ENCODE measurements at places on chromosomes 2 and 18. TPM values are rescaled to one million over a fixed set of nuclear protein-coding genes. Genes with fewer than 3 reads are reported as not detected.

The CD8B2 gene
- total RNA-seq = not detected

GRCh38 chr18:77065221-77065981 is 67.2 kb downstream of the MBP start:
- no peak for DNase-seq

The CCBE1 gene
- 1.1 TPM for total RNA-seq

- no peak for DNase-seq
Measured at GRCh38 chr18:66013969-66014368, 263.2 kb downstream of the CDH7 start.

The FTCDNL1 gene
- total RNA-seq = 1.3 TPM

DNA sequence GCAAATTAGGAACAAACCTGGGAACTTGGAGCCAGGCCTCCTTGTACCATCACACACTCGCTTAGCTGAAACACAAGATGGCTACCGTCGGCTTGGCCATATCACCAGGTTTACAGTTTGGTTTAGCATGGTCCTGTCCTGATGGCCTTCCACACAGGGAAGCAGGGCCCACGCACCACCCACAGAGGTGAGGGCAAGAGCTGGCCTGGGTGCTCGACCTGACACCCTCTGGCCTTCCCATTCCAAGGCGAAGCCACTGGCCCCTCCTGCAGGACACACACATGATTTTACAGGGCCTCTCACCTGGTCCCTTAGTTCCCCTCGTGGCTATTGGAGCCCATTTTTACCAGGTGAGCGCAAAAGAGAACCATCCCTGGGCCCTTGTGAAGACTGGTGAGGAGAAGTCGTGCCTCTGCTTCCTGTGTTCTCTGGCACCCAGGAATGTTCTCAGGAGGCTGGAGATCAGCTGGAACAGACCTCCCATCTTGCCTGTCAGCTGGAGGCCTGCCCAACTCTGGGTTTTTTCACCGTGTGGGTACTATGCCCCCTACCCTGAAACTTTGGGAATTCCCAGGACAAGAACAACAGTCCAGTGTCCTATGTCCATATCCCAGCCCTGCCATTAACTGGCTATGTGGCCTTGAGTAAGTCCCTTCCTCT is 53.0 kb upstream of the FOSL2 start:
- no peak for DNase-seq

DNA sequence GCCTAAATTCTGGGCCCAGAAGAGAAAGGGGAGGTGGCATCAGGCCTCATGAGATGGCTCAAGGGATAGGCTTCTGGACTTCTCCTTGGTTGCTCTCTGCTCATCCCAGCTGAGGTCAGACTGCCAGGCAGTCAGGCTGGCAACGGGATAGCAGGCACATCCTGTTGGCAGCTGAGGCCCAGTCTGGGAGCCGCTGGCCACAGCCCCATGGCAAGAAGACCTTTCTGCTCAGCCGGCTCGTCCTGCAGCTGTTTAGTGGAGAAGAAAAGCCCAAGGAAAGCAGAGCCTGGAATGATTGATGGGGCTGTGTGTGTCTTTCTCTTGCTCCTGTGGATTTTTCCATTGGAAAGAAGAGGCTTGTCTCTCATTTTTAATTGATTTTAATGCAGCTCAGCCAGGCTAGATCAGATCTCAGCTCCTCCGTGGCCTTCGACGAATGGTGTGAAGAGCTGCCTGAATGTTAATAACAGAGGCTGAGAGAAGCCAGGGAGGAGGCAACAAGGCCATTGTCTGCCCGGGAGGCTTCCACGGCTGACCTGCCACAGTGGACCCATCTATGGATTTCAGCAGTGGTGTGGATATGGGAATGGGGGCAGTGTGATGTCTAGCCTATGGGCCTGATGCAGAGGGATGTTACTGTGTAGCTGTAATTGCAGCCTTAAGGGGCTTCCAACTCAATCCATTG is 99.5 kb downstream of the HS1BP3 start:
- DNase-seq = no peak

DNA sequence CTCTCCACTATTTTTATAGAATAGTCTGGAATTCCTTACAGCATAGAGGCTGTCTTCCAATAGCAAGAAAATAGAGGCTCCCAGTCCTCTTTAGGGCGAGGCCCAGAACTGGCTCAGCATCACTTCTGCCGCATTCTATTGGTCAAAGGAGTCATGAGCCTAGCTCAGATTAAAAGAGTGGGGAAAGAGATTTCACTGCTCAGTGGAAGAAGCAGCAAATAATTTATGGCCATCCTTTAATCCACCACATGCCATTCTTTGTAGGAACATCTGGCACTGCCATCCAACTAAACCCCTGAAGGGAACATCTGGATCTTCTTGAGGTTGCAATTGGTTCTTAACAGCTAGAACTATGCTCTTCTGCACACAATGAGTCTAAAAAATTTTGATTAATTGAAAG is 43.4 kb upstream of the NEUROD1 start:
- no peak for DNase-seq

DNA sequence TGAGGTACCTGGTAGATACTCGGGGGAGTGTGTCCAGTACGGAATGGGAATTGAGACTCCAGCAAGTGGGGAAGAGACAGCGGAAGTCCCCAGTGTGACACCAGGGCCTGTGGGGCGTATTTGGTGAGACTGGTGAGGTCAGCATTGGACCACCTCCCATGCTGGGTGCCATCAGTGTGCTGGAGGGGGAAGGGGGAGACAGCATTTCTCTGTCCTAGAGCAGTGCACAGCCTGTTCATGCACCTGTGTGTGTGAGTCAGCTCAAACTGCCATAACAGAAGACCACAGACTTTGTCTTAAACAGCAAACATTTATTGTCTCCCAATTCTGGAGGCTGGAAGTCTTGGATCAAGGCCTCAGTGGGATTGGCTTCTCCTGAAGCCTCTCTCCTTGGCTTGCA is 301.8 kb downstream of the GBX2 start:
- peak; percentile 5 for DNase-seq

The ZNF513 gene
- 11.5 TPM for total RNA-seq

The HNRNPA3 gene
- 47.5 TPM for total RNA-seq

The KCNIP3 gene
- 5.1 TPM for total RNA-seq

DNA sequence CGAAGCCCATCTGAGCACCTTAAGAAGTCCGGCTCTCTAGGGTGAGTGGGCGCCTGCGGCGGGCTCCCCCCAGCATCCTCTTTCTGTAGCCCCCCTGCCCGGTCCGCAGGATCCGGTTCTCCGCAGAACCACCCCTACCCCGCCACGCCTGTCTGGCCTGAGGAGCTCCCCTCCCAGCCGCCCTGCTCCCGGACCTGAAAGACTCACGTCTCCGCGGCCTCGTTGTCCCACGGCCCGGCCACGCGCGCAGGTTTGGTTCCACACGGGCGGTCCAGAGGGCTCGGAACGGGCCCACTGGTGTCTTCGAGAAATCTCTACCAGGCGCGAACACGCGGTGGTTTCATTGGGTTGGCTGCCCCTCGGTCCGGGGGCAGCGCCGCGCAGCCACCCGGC is 237 bp downstream of the SLC39A6 start:
- no peak for DNase-seq

The CAB39 gene
- 59.8 TPM for total RNA-seq

DNA sequence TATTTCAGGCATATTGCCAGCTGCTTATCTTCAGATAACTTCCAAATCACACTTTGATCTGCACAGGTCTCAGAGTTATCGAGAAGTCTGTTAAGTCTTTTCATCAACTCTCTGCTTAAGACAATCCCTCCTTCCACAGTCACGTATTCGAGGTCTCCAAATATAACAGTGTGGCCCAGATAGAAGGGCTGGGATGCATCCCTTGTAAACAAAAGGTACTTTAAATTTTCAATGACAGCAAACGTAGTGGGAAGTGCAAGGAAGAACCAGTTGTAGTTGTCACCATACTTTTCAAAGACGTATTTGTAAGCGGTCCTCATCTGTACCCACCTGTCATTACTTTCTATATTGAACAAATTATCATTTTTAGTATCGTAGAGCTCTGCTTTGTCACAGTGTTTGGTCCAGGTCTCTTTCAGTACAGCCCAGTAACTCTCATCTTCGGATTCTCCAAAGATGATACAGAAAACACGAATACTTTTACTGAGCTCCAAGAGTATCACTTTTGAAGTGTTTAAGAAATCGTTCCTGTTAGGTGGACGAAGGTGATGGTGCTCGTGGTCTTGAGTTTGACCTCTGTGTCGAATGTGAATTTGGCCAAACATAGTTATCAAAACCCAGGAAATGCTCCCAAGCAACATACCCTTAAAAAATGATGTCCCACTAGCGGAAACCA is 445 bp downstream of the C1GALT1C1L start:
- no peak for DNase-seq

DNA sequence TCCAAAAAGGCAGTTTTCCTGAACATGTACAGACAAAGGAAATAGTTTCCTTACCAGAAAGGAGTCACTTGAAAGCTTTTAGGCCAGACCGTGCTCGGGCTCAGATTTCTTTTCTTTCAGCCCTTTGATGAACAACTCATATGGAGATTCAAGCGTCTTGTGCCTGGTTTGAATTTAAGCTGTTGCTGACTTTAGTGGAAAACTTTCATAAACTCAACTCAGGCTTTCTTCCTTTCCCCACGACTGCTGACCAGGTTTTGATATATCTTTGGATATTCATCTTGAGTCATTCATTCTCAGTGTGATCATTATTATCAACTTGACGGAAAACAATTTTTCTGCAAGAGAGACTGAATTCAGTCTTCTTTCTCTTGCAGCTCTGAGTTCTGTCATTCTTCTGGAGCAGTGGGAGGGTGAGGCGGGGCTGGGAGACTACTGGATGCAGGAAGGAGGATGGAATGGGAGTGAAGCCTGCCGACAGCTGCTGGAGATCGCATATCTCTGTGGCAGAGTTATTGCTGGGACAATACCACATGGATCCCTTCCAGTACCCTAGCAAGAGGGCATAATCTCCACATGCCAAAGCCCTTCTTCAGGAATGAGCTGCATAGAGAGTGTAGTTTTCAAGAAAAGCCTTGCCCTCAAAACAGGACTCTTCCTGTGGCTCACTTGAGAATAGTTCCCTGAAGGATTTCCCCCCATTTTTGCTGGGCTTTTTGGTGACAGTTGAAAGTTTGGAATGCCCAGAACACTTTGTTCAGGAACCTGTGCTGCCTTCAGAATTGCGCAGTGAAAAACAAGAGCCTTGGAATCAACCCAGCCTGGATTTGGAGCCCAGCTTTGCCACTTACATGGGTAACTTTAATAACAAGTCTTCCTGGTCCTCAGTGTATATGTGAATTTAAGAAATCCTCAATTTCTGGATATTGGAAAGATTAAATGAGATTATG is 364.4 kb downstream of the ZNF521 start:
- no peak for DNase-seq

DNA sequence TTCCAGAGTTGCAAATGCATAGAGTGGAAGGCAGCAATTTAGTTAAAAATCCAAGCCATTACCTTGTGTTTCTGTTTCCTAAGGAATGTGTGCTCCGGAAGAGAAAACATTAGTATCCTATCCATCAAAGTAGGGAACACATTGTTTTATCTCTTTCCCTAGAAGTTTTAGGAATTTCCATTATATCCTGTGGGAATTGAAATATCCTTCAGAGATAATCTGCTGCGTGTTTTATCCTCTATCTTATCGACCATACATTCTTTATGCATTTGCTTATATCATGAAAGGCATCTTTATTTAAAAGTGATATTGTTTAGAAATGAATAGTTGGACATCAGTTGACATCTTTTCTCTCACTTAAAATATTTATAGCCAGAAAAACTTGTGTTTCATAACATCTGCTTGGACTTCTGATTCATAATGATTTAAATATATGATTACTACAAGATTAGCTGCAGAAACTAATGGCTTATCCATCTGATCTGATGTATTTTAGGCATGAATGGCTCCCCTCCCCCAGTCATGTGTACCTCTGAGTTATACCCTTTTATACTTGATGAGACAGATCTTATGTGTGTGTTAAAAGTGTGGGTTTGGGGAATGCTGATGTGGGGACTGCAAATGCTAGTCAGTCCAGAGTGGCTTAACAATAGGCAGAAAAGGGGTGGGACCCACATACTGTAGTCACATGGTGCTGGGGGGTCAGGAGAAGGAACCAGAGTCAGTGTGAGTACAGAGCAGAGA is 136.2 kb upstream of the ARHGAP28 start:
- DNase-seq = no peak

DNA sequence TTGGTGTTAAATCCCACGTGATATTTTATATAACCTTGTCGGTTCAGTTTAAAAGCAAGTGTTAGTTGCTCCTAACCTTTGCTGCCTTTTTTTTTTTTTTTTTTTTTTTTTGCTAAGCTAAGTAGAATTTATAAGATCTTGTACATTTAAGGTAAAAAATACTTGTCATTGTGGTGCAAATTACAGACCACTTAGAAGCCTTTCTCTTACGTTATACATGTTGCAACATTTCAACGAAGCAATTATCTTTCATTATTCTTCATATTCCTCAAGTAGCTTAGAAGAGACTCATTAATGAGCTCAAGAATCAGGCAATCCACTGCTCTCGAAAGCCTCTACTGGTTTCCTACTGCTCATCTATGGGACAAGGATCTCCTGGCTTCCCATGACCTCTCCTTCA is 14.9 kb upstream of the IL1RL2 start:
- no peak for DNase-seq

GRCh38 chr2:65477590-65477989 is 45.2 kb upstream of the SPRED2 start:
- DNase-seq = no peak

The PFN4 gene
- 1.9 TPM for total RNA-seq

- DNase-seq = no peak
Measured at GRCh38 chr2:8255448-8255800, 426.4 kb upstream of the ID2 start.

The CCDC150 gene
- total RNA-seq = 4.4 TPM

- DNase-seq = no peak
Measured at GRCh38 chr18:47716632-47717185, 213.8 kb downstream of the SMAD2 start.

DNA sequence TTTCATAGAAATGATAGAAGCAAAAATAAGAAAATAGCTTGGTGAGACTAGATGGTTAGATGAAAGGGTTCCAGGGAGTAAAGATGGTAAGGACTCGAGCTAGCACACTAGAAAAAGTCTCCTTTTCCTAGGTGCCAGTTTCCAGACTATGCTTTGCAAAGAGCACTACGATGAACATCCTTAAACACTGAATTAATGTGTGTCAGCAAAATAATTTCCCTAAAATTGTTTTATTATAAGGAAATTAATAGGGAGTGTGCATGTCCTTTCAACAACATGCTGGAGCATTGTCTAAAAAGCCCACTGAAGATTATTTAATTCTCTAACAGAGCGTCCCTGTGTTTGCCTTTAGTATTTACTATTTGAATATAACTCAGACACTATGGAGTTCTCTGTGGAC is 107.4 kb upstream of the NDUFV2 start:
- no peak for DNase-seq

- DNase-seq = peak; percentile 37
Measured at GRCh38 chr18:45416168-45416567, 199.1 kb upstream of the SLC14A2 start.

The OR6B2 gene
- total RNA-seq = not detected

DNA sequence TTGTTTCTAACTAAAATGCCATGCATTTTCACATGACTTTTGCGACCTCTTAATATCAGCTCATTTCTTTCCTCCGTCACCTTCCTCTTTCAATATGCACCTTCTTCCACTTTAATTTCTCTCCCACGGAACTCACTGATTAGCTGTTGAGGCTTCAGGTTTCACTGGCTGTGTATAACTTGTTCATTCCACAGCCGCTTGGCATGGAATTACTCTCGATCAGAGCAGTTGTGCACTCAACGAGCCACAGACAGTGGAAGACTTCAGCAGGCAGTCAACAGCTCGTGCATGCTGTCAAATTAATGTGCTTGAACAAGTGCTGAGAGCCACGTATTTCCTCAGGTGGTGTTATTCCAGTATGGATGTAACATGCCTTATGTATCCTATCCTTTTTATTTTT is 491.2 kb upstream of the DDX18 start:
- no peak for DNase-seq

The CDH2 gene
- 196 TPM for total RNA-seq
